ENCODE measurements at places on chromosomes 3 and 15. TPM values are rescaled to one million over a fixed set of nuclear protein-coding genes. Genes with fewer than 3 reads are reported as not detected.

DNA sequence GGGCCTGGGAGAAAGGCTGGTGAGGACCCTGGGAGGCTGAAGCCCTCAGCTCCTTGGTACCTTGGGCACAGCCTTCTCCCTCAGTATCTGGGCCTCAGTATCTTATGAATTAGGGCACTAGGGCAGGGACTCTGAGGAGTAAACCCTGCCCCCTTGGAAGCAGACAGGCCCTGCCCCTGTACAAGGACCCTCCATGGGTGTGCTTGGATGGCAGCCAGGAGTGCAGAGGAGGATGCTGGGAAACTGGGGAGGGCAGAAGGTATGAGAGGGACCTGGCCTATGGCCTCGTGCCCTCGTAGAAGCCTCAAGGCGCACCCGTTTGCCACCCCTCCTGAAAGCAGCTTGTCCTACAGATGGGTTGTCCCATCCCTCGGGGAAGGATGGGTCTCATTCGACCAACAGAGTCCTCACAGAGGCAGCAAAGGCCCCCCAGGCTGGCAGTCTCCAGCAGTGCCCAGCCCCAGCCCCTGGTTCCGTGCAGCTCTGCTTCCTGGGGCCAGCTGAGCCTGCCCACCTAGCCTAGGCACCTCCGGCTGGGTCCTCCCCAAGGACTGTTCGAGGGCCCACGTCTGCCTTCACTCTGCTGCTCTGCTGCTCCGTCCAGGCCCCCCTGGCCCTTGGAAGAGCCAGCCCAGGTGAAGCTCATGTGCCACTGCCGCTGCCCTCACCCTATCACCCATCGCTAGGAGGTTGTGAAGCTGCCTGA is 15.3 kb upstream of the SEMA3F start:
- H3K36me3 ChIP-seq: no peaks in the 10 kb centered on the region
- H3K4me1 ChIP-seq: peaks cover 43% of the 10 kb centered on the region
- no peak for DNase-seq
- H3K27ac ChIP-seq: no peak overlapping the region
- no peaks in the 10 kb centered on the region for H3K27me3 ChIP-seq

GRCh38 chr15:99424978-99425656 is 140.7 kb upstream of the MEF2A start:
- no peak overlapping the region for H3K4me3 ChIP-seq
- peak overlapping the region; percentile 25 for H3K27ac ChIP-seq
- H3K36me3 ChIP-seq: no peaks in the 10 kb centered on the region
- peaks cover 19% of the 10 kb centered on the region for H3K4me1 ChIP-seq

DNA sequence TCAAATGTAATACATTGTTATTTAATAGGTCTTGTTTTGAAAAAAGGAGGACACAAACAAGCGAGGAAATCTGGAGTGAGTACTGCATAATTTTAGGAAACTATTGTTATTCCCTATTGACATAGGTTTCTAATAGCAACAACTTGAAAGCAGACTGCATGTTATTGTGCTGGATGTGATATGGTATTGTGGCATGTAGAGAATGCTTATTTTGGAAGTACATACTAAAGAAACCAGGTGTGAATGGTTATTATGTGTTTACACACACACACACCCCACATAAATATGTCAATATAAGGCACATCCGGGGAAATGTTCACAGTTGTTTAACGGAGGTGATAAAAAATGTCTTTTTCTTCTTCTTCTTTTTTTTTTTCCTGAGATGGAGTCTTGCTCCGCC is 5.9 kb upstream of the MORF4L1 start:
- no peak overlapping the region for H3K27ac ChIP-seq
- DNase-seq: no peak
- no peak overlapping the region for H3K4me3 ChIP-seq
- H3K27me3 ChIP-seq: no peaks in the 10 kb centered on the region
- H3K36me3 ChIP-seq: no peaks in the 10 kb centered on the region
- H3K4me1 ChIP-seq: peaks cover 3% of the 10 kb centered on the region

DNA sequence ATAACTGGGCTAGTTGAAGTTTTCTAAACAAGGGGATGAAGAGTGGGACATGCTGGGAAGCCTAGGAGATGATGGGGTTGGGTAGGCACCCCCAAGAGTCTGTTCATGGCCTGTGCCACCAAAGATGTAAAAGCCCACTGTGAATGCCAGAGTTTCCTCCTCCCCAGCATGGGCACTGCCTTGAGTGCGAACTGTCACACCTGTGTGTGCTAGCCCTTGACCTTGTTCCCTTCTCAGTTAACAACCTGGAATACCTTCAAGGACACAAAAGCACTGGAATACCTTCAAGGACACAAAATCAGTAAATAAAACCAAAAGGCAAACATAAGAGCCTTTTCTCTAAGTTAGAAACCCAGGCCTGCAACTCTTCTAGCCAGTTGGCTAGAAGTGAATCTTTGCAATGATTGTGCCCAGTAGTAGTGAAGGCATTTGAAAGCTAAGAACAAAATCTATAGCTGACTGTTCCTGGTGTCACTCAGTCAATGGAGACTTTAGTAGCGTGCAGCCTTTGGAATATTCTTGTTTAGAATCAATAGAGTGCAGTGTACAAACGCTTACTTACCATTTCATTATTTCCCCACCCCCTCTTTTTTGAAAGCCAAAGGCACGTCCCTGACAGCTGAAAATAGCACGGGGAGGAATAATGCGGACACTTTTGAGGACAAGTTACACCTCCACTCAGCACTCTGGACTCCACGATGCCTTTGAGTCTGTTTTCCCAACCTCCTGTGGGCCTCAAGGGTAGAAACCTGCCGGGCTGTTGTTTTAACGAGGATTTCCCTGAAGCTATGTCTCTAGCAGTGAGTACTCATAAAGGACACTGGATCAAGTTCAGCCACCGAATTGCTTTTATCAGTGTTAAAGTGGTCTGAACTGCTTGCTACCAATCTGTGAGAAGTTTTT is 24.2 kb downstream of the PSMD6 start:
- H3K4me1 ChIP-seq: peaks cover 3% of the 10 kb centered on the region
- no peak overlapping the region for H3K4me3 ChIP-seq
- no peaks in the 10 kb centered on the region for H3K27me3 ChIP-seq
- DNase-seq: no peak
- peaks cover 21% of the 10 kb centered on the region for H3K36me3 ChIP-seq

GRCh38 chr3:38586546-38587520 is 62.7 kb downstream of the SCN5A start:
- no peaks in the 10 kb centered on the region for H3K27me3 ChIP-seq
- no peak for DNase-seq
- no peak overlapping the region for H3K27ac ChIP-seq
- H3K36me3 ChIP-seq: no peaks in the 10 kb centered on the region
- no peak overlapping the region for H3K4me3 ChIP-seq
- peaks cover 18% of the 10 kb centered on the region for H3K4me1 ChIP-seq

DNA sequence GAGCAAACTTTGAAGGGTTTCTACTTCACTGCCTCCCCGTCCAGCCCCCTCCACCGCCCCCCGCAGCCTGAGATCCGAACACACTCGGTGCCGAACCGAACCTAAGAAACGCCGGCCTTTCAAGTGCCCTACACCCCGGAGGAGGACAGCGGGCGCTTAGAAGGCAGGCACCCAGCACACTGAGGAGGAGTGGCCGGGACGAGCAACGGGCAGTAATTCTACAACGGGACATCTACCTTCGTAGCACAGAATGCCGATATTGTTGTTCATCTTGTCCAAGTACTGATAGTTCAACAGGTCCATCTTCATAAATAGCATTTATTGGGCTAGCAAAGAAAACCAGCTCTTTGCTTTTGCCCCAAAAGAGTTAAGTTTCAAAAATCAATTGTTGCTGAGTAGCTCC is 513 bp downstream of the VGLL4 start:
- H3K4me3 ChIP-seq: peak overlapping the region; percentile 85
- peaks cover 35% of the 10 kb centered on the region for H3K4me1 ChIP-seq
- H3K27ac ChIP-seq: peak overlapping the region; percentile 98
- H3K27me3 ChIP-seq: no peaks in the 10 kb centered on the region
- no peak for DNase-seq

- H3K4me3 ChIP-seq: no peak overlapping the region
- no peaks in the 10 kb centered on the region for H3K4me1 ChIP-seq
- H3K27me3 ChIP-seq: no peaks in the 10 kb centered on the region
- no peaks in the 10 kb centered on the region for H3K36me3 ChIP-seq
- DNase-seq: no peak
These were observed 573.6 kb upstream of the ARRDC4 start for GRCh38 chr15:97386940-97387339.

- H3K27ac ChIP-seq: no peak overlapping the region
- no peaks in the 10 kb centered on the region for H3K36me3 ChIP-seq
- no peaks in the 10 kb centered on the region for H3K4me1 ChIP-seq
- no peaks in the 10 kb centered on the region for H3K27me3 ChIP-seq
These were observed 100.4 kb downstream of the MYO5A start for GRCh38 chr15:52428297-52428696.

Gene ACP3
- polyA plus RNA-seq: 0.63 TPM

Gene GPR15
- polyA plus RNA-seq: not detected

Gene UNC13C
- 8.3 TPM for polyA plus RNA-seq

Data from spinal cord (tissue), 10 donors.